PC-9 (cell line): ENCODE measurements at places on chromosomes 5 and 9. TPM values are rescaled to one million over a fixed set of nuclear protein-coding genes. Genes with fewer than 3 reads are reported as not detected.

DNA sequence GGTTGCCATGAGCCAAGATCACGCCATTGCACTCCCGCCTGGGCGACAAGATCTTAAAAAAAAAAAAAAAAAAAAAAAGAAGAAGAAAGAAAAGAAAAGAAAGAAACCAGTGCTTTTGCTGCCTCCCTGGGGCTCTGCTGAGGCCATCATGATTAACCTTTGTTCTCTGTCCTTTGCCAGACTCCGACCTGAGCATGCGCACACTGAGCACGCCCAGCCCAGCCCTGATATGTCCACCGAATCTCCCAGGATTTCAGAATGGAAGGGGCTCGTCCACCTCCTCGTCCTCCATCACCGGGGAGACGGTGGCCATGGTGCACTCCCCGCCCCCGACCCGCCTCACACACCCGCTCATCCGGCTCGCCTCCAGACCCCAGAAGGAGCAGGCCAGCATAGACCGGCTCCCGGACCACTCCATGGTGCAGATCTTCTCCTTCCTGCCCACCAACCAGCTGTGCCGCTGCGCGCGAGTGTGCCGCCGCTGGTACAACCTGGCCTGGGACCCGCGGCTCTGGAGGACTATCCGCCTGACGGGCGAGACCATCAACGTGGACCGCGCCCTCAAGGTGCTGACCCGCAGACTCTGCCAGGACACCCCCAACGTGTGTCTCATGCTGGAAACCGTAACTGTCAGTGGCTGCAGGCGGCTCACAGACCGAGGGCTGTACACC is 251.7 kb downstream of the MARCHF11 start:
- no peak for DNase-seq

- DNase-seq = no peak
Observed at GRCh38 chr9:123326662-123327093, 29.3 kb upstream of the CRB2 start.

The MLANA gene
- total RNA-seq = not detected in 2 replicates

GRCh38 chr9:31554941-31555340 is 829.5 kb upstream of the ACO1 start:
- no peak for DNase-seq

The ADAMTS19 gene
- not detected in 2 replicates for total RNA-seq
